ENCODE measurements at places on chromosomes 3 and 15.

- H3K27ac ChIP-seq = no peak overlapping the region
- no peaks in the 10 kb centered on the region for H3K27me3 ChIP-seq
- no peak for DNase-seq
- no peaks in the 10 kb centered on the region for H3K4me1 ChIP-seq
- H3K4me3 ChIP-seq = no peak overlapping the region
These were observed 33.2 kb downstream of the HOMER2 start for GRCh38 chr15:82919231-82919886.

DNA sequence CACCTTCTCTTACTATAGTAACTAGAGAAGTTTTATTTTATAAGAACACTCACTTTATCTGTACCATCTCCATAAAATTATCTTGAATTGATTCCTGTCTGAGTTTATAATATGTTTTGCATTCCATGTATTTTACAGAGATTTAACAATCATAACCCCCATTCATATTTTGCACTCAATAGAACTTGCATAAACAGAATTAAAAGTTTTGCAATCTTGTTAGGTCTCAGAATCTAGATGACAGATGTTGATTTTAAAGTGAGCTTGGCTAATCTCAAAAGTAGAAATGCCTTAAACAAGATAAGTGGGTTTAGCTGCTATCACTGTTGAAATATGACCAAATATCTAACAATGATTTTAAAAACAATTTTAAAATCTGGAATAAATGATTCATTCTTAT lies 107.9 kb upstream of the EPHA6 start:
- no peak for DNase-seq
- no peaks in the 10 kb centered on the region for H3K36me3 ChIP-seq
- no peak overlapping the region for H3K4me3 ChIP-seq
- no peaks in the 10 kb centered on the region for H3K4me1 ChIP-seq
- H3K27ac ChIP-seq = no peak overlapping the region
- no peaks in the 10 kb centered on the region for H3K27me3 ChIP-seq

DNA sequence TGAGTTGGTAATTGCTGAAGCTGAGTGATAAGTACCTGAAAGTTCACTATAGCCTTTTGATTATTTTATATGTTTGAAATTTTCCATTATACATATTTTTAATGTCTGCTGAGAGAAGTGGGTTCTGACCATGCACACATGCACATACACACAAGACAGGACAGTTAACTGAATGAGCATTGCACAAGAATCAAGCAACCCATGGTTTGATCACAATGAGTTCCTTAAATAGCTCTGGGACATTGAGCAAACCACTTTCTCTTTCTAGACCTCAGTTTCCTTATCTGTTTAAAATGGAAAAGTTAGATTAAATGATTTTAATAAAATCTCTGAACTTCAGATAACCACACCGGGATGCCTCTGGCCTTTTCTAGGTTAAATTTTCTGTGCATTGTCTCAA lies 26.7 kb downstream of the SNTN start:
- no peaks in the 10 kb centered on the region for H3K36me3 ChIP-seq
- no peak overlapping the region for H3K27ac ChIP-seq
- H3K4me1 ChIP-seq = no peaks in the 10 kb centered on the region
- DNase-seq = no peak
- H3K4me3 ChIP-seq = no peak overlapping the region
- no peaks in the 10 kb centered on the region for H3K27me3 ChIP-seq

DNA sequence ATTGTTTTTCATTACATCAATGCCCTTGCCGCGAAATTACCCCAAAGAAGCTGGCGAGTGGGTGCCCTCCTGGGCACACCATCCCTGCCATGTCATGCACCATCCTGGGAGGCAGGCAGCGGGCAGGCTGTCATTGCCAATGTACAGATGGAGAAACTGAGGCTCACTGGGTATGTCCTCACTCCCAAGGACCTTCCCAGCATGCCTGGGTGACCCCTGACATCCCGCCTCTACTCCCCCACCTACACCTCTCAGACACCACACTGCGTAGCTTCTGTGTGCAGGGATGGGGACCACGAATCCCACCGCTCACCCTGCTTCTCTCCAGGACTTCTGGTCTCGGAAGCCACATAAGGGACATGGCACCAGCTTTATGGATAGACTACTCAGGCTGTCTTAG lies 41.0 kb upstream of the SLC41A3 start:
- H3K27ac ChIP-seq = no peak overlapping the region
- no peak overlapping the region for H3K4me3 ChIP-seq
- peak; percentile 17 for DNase-seq
- H3K4me1 ChIP-seq = no peaks in the 10 kb centered on the region
- H3K27me3 ChIP-seq = no peaks in the 10 kb centered on the region
- H3K36me3 ChIP-seq = no peaks in the 10 kb centered on the region

DNA sequence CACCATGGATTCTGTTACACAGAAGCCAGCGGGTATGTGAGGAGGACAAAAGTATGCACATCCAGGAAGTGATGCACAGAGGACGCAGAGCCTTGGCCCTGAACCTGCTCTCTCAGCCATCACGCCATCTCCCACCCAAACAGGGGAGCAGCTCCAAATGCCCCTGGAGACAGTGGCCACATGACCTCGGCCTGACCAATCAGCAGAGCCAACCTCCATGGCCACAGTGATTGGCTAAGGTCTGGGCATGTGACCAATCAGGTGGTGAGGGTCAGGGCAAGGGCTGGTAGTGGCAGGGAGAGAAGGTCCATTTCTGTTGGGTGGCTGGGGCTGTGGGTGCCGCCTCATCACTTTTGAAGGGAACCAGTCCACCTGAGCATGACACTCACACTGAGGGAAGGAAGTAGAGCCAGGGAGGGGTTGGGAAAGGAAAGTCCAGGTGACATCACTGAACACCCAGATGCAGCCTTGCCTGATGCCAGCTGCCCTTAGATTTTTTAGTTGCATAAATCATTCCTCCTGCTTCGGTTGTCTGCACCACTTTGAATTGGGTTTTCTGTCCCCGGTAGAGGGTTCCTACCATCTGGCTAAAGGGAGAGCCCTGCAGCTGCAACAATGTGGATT lies 70.3 kb upstream of the IQSEC1 start:
- DNase-seq = no peak
- H3K36me3 ChIP-seq = no peaks in the 10 kb centered on the region
- no peak overlapping the region for H3K4me3 ChIP-seq
- H3K27me3 ChIP-seq = no peaks in the 10 kb centered on the region
- no peaks in the 10 kb centered on the region for H3K4me1 ChIP-seq

DNA sequence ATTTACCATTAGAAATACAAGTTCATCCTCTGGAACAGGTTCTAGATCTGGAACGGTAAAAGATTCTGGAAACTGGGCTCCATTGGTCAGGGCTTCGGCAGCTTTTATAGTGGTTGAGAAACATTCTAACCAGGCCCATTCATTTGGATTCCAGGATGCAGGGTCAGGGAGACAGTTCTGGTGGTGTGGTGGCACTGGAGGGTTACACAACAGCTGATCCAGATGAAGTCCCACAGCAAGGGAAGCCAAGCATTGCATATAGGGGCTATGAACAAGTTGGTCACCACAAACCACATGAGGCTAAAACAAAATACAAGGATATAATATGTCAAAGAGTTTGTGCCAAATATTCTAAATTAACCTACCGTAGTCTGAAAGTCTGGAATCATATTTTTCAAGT lies 43.0 kb downstream of the FBXL22 start:
- H3K27ac ChIP-seq = no peak overlapping the region
- no peak for DNase-seq
- no peak overlapping the region for H3K4me3 ChIP-seq
- no peaks in the 10 kb centered on the region for H3K36me3 ChIP-seq

DNA sequence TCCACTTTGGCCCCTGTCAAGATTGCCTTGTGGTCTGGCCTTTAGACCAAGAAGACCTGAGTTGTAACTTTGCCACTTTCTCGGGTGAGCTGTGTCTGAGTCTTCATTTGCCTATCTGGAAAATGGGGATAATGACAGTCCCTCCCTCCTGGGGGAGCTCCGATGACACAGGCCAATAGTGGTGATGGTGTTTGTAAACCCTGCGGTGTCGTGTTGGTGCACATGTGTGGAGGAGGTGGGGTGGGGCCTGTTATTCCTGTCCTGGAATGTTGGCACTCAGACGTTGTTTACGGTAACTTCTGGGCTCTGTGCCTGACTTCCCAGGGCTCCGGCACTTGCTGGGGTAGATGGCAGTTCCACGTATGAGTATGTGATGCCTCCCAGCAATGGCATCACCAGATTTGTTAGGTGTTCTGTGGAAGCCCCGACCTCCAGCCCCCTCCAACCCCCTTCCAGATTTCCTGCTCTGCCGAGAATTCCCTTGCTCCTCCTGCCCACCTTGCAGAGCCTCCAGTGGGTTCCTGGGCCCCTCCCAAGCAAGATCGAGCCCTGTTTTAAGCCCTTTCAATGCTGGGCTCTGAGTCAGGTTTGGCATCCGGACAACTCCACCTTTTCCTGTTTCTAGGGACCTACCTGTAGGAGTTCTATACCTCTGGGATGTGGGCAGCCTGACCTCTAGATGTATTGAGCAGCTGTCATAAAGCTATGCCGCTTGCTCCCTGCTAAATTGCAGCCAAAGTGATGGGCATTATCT lies 31.4 kb downstream of the HRH1 start:
- no peaks in the 10 kb centered on the region for H3K27me3 ChIP-seq
- no peak for DNase-seq
- H3K4me3 ChIP-seq = no peak overlapping the region

DNA sequence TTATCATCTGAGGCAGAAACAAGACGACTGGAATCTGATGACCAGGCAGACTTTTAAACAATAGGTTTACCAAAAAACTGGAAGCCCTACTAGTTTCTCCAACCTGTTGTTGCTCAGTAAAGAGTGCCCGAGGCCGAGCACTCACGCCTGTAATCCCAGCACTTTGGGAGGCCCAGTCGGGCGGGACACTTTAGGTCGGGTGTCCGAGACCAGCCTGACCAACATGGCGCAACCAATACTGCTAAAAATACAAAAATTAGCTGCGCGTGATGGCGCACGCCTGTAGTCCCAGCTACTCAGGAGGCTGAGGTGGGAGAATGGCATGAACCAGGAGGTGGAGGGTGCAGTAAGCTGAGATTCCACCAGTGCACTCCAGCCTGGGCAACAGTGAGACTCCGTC lies 1.1 kb upstream of the WDR5B start:
- no peaks in the 10 kb centered on the region for H3K27me3 ChIP-seq
- no peak for DNase-seq
- H3K4me1 ChIP-seq = no peaks in the 10 kb centered on the region
- H3K27ac ChIP-seq = no peak overlapping the region

GRCh38 chr15:48624700-48625099 lies 20.8 kb downstream of the FBN1 start:
- no peaks in the 10 kb centered on the region for H3K36me3 ChIP-seq
- H3K4me3 ChIP-seq = no peak overlapping the region
- DNase-seq = peak; percentile 39
- no peaks in the 10 kb centered on the region for H3K27me3 ChIP-seq
- H3K27ac ChIP-seq = no peak overlapping the region
- no peaks in the 10 kb centered on the region for H3K4me1 ChIP-seq

DNA sequence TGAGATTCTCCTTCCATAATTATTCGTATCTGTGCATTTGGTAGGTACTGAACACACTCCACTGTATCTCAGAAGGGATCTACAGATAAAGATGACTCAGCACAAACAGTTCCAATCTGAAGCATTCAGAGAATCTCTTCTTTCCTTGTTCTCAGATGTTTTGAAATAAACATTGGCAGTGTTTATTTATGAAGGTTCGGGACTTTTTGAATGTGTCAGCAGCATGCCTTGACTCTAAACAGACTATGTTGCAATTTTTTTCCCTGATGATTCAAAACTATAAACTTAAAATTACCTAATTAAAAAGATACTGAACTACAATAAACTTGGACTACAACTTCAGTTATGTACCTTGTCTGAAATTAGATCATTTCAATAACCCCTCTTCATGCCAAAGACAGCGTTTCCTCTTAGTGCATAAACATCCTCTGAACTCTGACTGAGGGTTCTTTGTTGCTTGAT lies 612.9 kb upstream of the TBL1XR1 start:
- H3K4me3 ChIP-seq = no peak overlapping the region
- no peak overlapping the region for H3K27ac ChIP-seq
- no peaks in the 10 kb centered on the region for H3K27me3 ChIP-seq

DNA sequence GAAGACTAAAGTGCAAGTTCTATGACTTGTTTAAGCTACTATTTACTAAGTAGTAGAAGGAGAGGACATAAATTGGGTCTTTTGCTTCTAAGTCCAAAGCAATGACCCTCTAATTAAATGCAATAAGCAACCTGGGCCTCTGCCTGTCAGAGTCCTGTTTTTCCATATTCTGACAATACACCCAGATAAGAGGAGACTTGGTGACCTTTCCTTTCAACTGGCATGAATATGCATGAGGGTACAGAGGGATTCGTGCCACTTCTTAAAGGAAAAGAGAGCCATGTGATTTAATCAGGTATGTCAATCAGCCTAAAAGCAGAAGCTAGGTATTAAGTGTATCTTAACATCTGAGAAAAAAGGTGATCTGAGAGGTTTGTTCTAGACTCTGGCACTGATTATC lies 50.7 kb upstream of the FGF7 start:
- no peak overlapping the region for H3K27ac ChIP-seq
- no peak overlapping the region for H3K4me3 ChIP-seq
- no peaks in the 10 kb centered on the region for H3K27me3 ChIP-seq
- H3K4me1 ChIP-seq = no peaks in the 10 kb centered on the region
- no peaks in the 10 kb centered on the region for H3K36me3 ChIP-seq
- DNase-seq = no peak

DNA sequence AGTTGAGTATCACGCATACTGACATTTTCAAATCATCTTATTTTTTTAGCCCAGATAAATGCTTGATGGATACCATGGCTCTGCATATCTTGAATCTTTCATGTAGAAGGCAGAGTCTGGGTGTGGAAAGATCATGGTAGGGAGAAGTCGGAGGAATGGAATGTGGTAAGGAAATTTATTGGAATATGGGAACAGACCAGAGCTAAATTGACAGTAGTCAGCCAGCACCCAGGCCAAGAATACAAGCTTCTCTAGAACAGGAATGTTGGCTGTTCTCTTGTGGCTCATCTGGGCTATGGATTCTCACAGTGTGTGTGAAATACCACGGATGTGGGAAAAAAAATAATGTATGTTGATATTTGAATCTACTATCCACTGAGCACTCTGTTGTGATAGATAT lies 305.7 kb upstream of the COL8A1 start:
- no peak overlapping the region for H3K27ac ChIP-seq
- no peaks in the 10 kb centered on the region for H3K36me3 ChIP-seq
- H3K4me1 ChIP-seq = no peaks in the 10 kb centered on the region

DNA sequence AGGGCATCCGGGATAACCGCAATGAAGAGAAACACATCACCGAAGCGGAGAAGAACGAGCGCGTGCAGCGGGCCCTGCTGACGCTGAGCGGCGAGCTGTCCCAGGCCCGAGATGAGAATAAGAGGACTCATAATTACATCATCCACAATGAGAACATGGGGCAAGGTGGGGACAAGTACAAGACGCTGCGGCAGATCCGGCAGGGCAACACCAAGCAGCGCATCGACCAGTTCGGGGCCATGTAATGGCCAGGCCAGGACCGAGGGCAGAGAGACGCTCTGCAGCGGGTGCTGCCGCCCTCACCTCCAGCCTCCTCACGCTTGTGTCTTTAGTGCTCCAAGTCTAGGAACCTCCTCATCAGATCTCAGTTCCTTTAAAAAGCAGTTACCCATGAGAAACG lies 863.7 kb upstream of the ALCAM start:
- no peaks in the 10 kb centered on the region for H3K4me1 ChIP-seq
- no peak overlapping the region for H3K27ac ChIP-seq
- no peaks in the 10 kb centered on the region for H3K27me3 ChIP-seq
- H3K36me3 ChIP-seq = peaks cover 2% of the 10 kb centered on the region
- H3K4me3 ChIP-seq = no peak overlapping the region

GRCh38 chr3:151382671-151383070 lies 1.9 kb downstream of the P2RY12 start:
- no peak overlapping the region for H3K27ac ChIP-seq
- H3K4me1 ChIP-seq = no peaks in the 10 kb centered on the region
- H3K27me3 ChIP-seq = no peaks in the 10 kb centered on the region
- H3K36me3 ChIP-seq = peaks cover 7% of the 10 kb centered on the region

GRCh38 chr3:100009276-100010086 lies 104.8 kb downstream of the FILIP1L start:
- no peaks in the 10 kb centered on the region for H3K27me3 ChIP-seq
- no peak overlapping the region for H3K27ac ChIP-seq
- DNase-seq = no peak
- no peak overlapping the region for H3K4me3 ChIP-seq
- peaks cover 4% of the 10 kb centered on the region for H3K4me1 ChIP-seq

All from H9 (cell line).